ENCODE measurements at places on chromosomes 16 and 17. TPM values are rescaled to one million over a fixed set of nuclear protein-coding genes. Genes with fewer than 3 reads are reported as not detected.

Gene KRT28
- total RNA-seq, result not detected

Gene PRAC2
- total RNA-seq, result not detected

Gene DNAH3
- 0.60 TPM for total RNA-seq

Gene NLRC5
- total RNA-seq, result 13.0 TPM

Gene ADAP2
- total RNA-seq, result 6.3 TPM

Gene CPHXL2
- total RNA-seq, result not detected

Gene OR4D1
- not detected for total RNA-seq

Gene PIMREG
- 4.8 TPM for total RNA-seq

Gene CD300LB
- not detected for total RNA-seq

Gene SULT1A4
- total RNA-seq, result 2.2 TPM

Gene SPATA22
- total RNA-seq, result not detected

Gene SGCA
- 0.64 TPM for total RNA-seq

Gene CD7
- 0.80 TPM for total RNA-seq

Gene NHERF2
- 21.6 TPM for total RNA-seq

Gene RPH3AL
- total RNA-seq, result 10.0 TPM

Gene OTOA
- total RNA-seq, result 0.04 TPM

Gene SLC5A11
- total RNA-seq, result not detected

Gene TERB1
- 0.08 TPM for total RNA-seq

Gene TP53TG3C
- not detected for total RNA-seq

Gene RASL10B
- total RNA-seq, result 0.32 TPM

Gene RNF157
- 0.32 TPM for total RNA-seq

Gene YBX2
- 0.96 TPM for total RNA-seq

Gene USP6
- not detected for total RNA-seq

Gene ANKRD13B
- total RNA-seq, result 2.7 TPM

Gene VASN
- total RNA-seq, result 16.6 TPM

Gene ZSCAN10
- not detected for total RNA-seq

Gene KRT31
- total RNA-seq, result 4.4 TPM

Gene CDH11
- total RNA-seq, result 3.8 TPM

Gene ASPA
- 0.56 TPM for total RNA-seq

Measured in esophagus mucosa (tissue), 1 donor.